ENCODE measurements at places on chromosomes 2 and 18. TPM values are rescaled to one million over a fixed set of nuclear protein-coding genes. Genes with fewer than 3 reads are reported as not detected.

Gene DYNAP
- total RNA-seq: not detected

Gene TCF23
- total RNA-seq: not detected

Gene PMAIP1
- 0.94 TPM for total RNA-seq

Gene PSTPIP2
- 1.6 TPM for total RNA-seq

Gene CIB4
- total RNA-seq: not detected

Gene MAPK4
- total RNA-seq: 23.8 TPM

Gene TFCP2L1
- total RNA-seq: under 0.01 TPM

Gene FASTKD2
- total RNA-seq: 54.8 TPM

Gene DYSF
- total RNA-seq: 1.6 TPM

Gene ZNF396
- 4.4 TPM for total RNA-seq

Gene CAPN14
- 4.1 TPM for total RNA-seq

Gene C2orf78
- not detected for total RNA-seq

Gene OSR1
- 0.31 TPM for total RNA-seq

Gene SIX3
- total RNA-seq: 0.31 TPM

Gene SH3RF3
- total RNA-seq: 22.5 TPM

Gene SLC20A1
- 60.7 TPM for total RNA-seq

Gene CXCR1
- 0.31 TPM for total RNA-seq

Gene ABCG8
- total RNA-seq: 0.31 TPM

Gene UXS1
- 69.5 TPM for total RNA-seq

Gene ANKRD30B
- 2.2 TPM for total RNA-seq

Gene RFTN2
- 26.0 TPM for total RNA-seq

Gene SGPP2
- 1.3 TPM for total RNA-seq

Gene NEU4
- 0.63 TPM for total RNA-seq

Gene C1GALT1C1L
- total RNA-seq: not detected

Gene ST6GAL2
- 140 TPM for total RNA-seq

Gene COL3A1
- 19.1 TPM for total RNA-seq

Gene C2orf92
- 11.3 TPM for total RNA-seq

Gene HOXD12
- not detected for total RNA-seq

Gene MROH2A
- not detected for total RNA-seq

Gene PRSS56
- not detected for total RNA-seq

Gene STK11IP
- total RNA-seq: 24.4 TPM

Gene EPHA4
- 123 TPM for total RNA-seq
